Testis (tissue), 5 donors: ENCODE measurements at places on chromosomes 1 and 21. TPM values are rescaled to one million over a fixed set of nuclear protein-coding genes. Genes with fewer than 3 reads are reported as not detected.

DNA sequence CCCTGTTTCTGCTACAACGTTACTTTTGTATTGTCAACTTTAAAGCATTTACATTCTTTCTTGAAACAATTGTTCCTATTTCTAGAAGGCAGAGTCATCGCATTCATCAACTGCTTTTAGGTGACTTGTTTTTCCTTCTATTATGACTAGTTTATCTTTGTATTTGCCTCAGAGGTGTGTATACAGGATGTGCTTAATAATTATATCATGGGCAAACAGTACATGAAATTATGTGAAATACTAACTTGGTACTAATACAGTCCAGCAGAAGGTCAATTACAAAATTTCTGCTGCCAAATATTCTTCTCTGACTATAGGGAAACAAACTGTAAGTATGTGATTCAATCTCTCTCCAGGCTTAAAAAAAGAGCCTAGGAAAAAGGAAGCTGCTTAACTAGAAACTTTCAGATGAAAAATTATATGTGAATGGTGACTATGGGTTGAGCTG is 101.6 kb downstream of the C4BPA start:
- DNase-seq: no peak

DNA sequence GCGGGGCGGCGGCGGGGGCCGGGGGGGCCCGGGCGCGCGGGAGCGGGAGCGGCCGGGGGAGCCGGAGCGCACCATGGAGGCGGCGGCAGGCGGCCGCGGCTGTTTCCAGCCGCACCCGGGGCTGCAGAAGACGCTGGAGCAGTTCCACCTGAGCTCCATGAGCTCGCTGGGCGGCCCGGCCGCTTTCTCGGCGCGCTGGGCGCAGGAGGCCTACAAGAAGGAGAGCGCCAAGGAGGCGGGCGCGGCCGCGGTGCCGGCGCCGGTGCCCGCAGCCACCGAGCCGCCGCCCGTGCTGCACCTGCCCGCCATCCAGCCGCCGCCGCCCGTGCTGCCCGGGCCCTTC is 546 bp downstream of the SKI start:
- no peak for DNase-seq

DNA sequence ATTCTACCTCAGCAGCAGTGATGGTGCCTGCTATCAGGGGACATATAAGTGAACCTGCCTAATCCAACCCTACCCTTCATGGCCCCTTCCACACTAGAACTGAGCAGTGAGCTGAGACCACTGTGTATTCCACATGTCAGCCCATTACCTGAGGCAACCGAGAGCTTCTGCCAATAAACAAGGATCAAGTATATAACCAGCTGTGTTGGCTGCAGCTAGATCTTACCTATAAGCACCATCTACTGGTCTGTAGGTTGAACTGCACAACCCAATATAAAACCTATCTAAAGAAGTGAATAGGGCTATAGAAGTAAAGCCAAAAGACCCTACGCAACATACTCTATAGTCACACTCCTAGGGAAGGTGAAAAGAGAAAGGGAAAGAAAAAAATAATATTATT is 376.9 kb downstream of the HHIPL2 start:
- DNase-seq: no peak

DNA sequence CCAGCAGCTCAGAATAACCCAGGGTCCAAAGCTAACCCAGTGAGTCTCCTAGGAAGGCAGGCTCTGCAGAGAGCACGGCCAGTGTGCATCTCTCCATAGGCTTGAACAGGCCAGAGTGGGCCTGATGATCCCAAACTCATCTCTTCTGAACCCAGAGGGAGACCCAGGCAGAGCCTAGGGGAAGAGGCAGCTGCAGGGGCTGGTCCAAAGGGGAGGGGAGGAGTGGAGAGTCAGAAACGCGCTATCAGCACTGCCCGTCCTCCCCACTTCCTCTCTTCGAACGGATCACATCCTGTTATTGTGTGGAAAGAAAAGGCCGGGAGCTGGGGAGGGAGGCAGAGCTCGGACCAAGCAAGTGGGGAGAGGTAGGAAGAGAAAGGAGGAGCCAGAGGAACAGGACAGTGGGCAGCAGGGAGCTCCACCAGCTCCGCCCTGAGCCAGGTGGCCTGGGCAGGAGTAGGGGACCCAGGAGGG is 20.2 kb downstream of the TAL1 start:
- no peak for DNase-seq

- DNase-seq: no peak
Observed at GRCh38 chr1:203713125-203713524, 51.9 kb upstream of the LAX1 start.

DNA sequence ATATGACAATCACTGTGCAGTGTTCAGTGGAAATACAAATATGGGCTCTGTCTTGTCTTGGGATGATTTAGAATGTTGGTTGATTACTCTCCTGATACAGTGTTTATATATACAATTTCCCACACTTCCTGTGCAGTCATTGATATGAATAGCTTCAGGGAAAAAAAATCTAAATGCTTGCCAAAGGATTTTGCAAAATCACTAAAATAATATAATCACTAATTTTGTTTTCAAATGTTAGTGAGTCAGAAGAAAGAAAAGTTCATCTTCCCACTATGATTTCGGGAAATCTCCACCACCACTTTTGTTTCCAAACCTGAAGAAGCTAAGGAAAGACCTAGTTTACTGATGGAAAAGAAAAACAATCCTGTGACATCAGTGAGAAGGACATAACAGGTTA is 32.1 kb upstream of the CHRM3 start:
- DNase-seq: no peak

DNA sequence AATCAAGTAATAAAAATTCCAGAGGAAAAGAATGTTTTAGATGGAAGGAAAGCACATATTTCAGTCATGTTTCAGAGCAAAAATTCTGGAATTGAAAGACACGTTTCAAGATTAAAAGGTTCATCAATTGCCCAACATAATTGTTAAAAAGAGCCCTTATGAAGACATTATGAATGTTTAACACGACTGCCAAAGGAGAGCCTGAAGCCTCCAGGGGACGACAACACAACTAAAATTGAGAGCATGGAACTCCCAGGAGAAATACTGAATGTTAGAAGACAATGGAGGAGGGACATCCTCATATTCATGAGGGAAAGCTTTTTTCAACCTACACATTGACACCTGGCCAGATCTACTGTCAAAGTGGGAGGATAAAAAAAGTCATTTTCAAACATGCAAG is 16.0 kb downstream of the OR2T11 start:
- DNase-seq: peak; percentile 73

DNA sequence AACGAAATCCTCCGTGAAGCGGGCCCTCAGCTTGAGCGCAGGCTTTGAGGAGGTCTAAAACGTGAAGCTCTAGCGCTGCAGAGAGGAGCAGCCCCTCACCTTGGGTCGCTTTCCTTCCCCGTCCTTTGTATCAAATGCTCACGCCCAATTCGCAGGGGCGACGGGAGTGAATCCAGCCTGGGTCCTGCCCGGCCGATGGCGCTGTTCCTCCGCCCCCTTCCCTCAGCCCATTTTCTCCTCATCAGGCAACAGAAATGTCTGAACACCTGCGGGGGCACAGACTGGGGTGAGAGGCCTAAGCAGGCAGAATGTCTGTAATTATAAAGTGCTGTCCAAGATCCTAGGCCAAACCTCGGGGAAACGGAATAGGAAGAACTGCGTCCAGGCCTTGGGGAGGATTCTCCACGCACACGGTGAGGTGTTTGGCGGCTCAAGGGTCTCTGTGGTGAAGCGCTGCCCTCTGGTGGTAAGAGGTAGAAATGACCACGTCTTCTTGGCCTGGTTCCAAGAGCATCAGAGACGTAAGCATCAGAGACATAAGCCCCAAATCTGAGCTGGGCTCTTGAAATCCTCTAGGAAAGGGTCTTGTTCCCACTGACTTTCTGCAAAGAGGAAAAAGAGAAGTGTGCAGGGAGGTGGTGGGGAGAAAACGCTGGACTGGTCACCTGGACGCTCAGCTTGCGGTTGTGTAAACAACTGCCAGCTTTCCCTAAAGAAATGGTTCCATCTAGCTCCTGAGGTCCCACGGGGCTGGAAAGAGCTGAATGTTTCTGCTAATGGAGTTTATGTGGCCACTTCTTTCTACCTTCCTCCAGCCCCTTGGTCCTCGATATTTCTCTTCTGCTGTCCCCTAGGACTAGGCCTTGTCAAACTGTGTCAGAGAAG is 92.1 kb upstream of the CD53 start:
- DNase-seq: peak; percentile 89

- no peak for DNase-seq
Observed at GRCh38 chr1:156836892-156837291, 20.2 kb upstream of the SH2D2A start.

AGT gene
- total RNA-seq: 4.6 TPM

KCNA3 gene
- total RNA-seq: 3.4 TPM

OR2T29 gene
- total RNA-seq: not detected

RIPK4 gene
- total RNA-seq: 5.9 TPM

ZNF683 gene
- 63.9 TPM for total RNA-seq
